DMS79 treated with DMSO at 0.1 percent for 48 hours (cell line): ENCODE measurements at places on chromosomes 5 and 9.

DNA sequence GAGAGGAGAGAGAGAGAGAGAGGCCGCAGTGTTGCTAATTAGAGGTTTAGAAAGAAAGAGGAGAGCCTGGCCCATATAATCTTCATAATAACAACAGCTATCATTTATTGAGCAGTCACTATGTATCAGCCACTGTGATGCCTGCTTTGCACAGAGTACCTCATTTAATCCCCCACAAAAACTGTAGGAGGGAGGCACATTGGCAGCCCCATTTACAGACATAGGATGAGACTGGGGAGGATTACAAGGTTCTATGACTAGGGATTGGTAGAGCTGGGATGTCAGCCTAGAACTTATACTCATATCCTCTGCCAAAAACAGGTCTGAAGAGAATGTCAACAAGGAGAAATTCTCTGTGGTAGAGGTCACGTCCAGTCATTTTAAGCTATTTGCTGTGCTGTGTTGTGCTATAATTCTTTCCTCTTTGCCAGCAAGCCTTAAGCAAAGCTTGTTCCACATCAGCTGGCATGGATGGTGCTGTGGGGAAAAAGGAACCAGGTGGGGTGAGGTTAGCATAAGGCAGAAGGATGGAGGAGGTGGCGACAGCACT, 6.7 kb upstream of the GCNT4 start:
- no peak for DNase-seq

- DNase-seq: no peak
Observed at GRCh38 chr5:180775624-180776023, 27.0 kb downstream of the MGAT1 start.

DNA sequence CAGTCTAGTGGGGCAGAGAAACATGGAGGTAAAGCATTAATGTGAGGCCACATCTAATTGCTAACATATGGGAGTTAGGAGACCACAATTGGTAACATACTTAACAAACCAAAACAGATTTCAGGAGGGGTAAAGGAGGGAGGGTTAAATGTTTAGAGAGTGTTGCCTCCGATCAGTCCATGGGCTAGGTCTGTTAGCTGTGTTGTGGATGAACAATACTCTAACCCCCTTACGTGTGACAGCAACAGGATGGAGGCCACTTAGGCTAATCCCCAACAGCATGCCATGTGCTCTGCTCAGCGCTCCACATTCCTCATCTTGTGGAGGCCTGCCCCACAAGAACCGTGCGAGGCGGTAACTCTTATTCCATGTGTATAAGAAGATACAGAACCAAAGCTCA, 167.0 kb downstream of the CRB2 start:
- DNase-seq: no peak

DNA sequence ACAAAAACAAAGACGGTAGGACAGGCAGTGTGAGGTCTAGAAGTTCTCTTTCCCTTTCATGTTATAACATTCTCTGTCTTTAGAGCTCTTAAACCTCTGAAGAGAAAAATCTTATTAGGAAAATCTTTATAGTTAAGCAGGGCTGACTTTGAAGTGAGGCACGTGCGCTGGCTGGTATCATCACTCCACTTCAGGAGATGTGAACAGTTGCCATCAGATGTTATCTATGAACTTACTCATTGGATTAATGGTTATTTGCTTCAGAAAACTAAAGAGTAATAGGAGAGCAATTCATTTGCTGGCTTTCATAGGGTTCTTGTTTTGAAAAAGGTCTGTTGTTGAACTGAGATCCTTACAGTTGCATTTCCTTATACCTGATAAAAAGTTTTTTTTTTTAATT, 25.7 kb downstream of the LRRTM2 start:
- DNase-seq: no peak

GRCh38 chr9:122394265-122395125, 23.7 kb downstream of the PTGS1 start:
- no peak for DNase-seq

DNA sequence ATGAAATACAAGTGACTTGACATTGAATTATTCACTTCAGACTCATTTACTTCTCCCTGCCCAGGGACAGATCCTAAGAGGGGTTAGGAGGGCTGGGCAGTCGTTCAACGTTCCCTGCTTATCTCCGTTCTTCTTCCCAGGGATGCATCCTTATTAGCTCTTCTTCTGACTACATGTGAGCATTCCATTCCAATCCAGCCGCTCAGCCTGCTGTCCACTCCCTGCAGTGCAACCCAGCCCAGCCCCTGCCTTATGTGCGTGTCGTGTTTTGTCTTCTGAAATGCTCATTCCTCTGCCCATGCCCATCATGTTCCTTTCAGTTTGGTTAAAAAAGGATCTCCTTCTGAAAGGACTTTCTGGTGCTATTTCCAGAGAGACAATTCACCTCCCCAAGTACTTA, 64.7 kb upstream of the PALM2AKAP2 start:
- no peak for DNase-seq

GRCh38 chr9:120386390-120387131, 193.4 kb downstream of the CDK5RAP2 start:
- peak; percentile 65 for DNase-seq
